ENCODE measurements at places on chromosomes 6 and 20. TPM values are rescaled to one million over a fixed set of nuclear protein-coding genes. Genes with fewer than 3 reads are reported as not detected.

- peaks cover 9% of the 10 kb centered on the region for H3K4me1 ChIP-seq
- H3K27me3 ChIP-seq, result no peaks in the 10 kb centered on the region
- H3K27ac ChIP-seq, result no peak overlapping the region
- no peak overlapping the region for H3K4me3 ChIP-seq
- H3K36me3 ChIP-seq, result no peaks in the 10 kb centered on the region
These were observed 7.3 kb upstream of the USP45 start for GRCh38 chr6:99522531-99522930.

DNA sequence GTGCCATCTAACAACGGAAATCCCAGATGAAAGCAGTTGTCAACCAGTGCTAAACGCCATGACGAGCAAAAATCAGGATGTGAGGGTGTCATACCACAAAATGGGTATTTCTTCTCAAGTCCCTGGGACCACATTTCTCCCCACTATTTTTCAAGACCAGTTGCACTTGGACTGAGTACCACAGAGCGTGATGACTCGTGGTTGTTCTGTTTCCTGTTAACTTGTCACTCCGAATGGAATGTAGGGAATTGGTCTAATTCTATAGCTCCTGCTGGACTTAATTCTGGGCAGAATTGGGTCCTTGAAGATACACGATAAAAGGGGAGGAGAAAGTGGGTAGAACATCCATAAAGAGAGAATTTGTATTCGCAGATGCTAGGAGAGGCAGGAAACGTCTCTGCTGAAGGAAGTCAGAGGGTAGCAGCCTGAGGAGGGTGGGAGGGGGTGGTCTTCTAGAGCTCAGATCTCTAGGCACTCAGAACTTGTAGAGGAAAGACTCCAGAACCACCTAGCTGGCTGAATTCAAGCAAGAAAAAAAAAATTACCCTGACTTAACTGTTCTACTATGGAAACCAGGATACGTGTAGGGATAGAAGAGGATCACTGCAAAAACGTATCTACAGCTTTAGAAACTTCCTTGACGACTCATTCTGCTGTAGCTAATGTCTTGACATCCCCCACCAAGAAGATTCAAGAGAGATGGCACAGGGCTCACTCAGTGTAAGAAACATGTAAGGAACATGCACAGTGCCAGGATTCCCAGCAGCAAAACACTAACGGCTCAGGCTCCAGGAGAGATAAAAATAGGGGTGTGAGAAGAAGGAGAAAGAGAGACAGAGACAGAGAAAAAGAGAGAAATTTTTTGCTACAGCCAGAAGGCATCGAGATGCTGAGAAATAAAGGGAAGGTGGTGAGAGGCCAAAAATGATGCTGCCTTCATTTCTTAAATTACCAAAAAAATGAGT is 494.7 kb downstream of the CD83 start:
- no peak overlapping the region for H3K27ac ChIP-seq
- H3K36me3 ChIP-seq, result no peaks in the 10 kb centered on the region
- no peak overlapping the region for H3K4me3 ChIP-seq
- H3K4me1 ChIP-seq, result no peaks in the 10 kb centered on the region

DNA sequence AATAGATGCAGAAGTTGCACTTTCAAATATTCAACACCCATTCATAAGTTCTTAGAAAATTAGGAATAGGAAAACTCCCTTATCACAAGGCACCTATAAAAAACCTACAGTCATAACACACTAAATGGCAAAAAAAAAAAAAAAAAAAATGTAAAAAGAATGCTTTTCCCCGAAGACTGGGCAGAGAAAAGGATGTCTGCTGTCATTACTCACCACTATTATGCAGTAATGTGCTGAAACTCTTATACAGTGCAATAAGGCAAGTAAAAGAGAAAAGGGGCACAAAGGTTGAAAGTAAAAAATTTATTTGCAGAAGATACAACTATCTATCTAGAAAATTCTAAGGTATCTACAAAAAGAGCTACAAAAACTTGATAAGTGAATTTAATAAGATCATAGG is 607.8 kb upstream of the ARID1B start:
- H3K27ac ChIP-seq, result no peak overlapping the region
- H3K36me3 ChIP-seq, result no peaks in the 10 kb centered on the region
- no peaks in the 10 kb centered on the region for H3K27me3 ChIP-seq
- DNase-seq, result no peak

DNA sequence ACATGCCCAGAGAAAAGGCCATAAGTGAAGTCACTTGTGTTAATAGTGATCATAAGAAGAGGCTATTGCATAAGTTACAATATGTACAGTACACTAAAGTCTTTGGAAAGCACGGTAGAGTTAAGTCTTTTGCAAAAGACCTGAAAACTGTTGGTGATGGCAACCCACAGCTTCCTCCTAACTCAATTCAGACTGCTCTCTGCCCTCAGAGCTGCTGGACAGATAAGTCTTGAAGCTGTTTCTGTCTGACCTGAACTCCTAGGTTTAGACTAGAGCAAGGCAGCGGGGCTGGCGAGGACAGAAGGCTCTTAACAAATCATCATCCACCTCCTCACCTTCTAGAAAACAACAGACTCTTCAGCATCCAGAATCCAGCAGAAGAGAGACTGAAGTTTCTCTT is 125.4 kb downstream of the CD24 start:
- no peaks in the 10 kb centered on the region for H3K36me3 ChIP-seq
- no peaks in the 10 kb centered on the region for H3K4me1 ChIP-seq
- no peak overlapping the region for H3K27ac ChIP-seq
- DNase-seq, result no peak
- H3K4me3 ChIP-seq, result no peak overlapping the region
- no peaks in the 10 kb centered on the region for H3K27me3 ChIP-seq

DNA sequence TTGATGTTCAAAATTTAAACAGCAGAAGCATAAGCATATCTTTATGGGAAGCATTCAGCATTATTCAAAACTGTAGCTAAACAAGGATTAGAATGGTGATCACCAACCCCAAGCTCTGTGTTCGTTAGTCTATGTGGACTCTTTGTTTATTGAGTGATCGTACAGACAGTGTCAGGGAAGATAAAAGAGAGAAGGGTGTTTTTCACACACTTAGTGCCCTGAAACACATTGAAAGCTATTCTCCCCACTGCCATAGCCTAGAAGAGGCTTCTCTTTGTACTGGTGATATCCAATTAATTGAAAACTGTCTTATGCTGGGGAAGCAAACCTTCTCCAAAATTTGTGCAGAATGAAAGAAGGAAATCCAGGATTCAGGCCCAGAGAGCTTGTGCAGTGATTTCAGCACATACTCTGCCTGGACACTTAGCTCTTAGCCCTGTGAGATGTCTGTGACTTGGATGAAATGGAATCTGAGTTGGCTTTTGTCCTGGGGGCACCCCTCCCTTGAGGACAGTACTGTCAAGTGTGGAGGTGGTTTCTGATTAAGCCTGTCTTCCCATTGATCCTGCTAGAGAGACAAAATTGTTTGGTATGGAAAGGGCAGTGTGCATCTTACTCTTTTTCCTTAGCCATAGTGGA is 125.7 kb upstream of the MTHFD1L start:
- no peaks in the 10 kb centered on the region for H3K27me3 ChIP-seq
- H3K27ac ChIP-seq, result no peak overlapping the region
- H3K4me3 ChIP-seq, result no peak overlapping the region
- H3K4me1 ChIP-seq, result no peaks in the 10 kb centered on the region
- no peaks in the 10 kb centered on the region for H3K36me3 ChIP-seq
- no peak for DNase-seq

GRCh38 chr6:151176911-151177770 is 62.6 kb upstream of the AKAP12 start:
- no peaks in the 10 kb centered on the region for H3K27me3 ChIP-seq
- H3K4me1 ChIP-seq, result no peaks in the 10 kb centered on the region
- H3K27ac ChIP-seq, result no peak overlapping the region
- H3K36me3 ChIP-seq, result no peaks in the 10 kb centered on the region
- DNase-seq, result no peak
- H3K4me3 ChIP-seq, result no peak overlapping the region

DNA sequence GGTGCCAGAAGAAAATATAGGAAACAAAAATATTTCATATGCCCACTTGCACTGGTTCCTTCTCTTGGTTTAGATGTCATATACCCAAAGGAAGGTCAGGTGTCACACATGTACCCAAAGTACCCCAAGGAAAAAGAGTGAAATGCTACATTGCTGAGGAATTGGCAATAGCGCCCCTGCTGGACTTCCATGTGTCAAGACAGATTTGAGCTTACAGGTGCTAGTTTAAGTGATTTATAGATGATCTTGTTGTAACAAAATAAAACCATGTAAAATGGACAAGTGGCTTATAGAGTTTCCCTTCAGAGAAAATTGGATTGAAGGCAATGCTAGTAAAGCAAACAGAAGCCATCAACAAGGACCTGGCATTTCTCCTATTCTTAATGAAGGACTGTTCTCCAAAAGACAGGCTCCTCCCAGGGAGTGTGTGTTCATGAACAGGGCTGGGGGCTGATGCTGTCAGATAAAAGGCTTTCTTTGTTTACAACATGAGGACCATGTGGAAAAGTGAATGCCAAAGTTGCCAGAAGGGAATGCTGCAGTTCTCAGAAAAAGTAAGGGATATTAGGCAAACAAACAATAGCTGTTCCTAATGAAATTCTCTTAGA is 64.3 kb upstream of the PAK5 start:
- no peak overlapping the region for H3K27ac ChIP-seq
- no peaks in the 10 kb centered on the region for H3K36me3 ChIP-seq
- no peaks in the 10 kb centered on the region for H3K27me3 ChIP-seq
- no peak overlapping the region for H3K4me3 ChIP-seq
- no peak for DNase-seq

GRCh38 chr20:8293750-8294149 is 161.7 kb downstream of the PLCB1 start:
- H3K4me1 ChIP-seq, result peaks cover 6% of the 10 kb centered on the region
- no peak for DNase-seq
- no peak overlapping the region for H3K4me3 ChIP-seq

DNA sequence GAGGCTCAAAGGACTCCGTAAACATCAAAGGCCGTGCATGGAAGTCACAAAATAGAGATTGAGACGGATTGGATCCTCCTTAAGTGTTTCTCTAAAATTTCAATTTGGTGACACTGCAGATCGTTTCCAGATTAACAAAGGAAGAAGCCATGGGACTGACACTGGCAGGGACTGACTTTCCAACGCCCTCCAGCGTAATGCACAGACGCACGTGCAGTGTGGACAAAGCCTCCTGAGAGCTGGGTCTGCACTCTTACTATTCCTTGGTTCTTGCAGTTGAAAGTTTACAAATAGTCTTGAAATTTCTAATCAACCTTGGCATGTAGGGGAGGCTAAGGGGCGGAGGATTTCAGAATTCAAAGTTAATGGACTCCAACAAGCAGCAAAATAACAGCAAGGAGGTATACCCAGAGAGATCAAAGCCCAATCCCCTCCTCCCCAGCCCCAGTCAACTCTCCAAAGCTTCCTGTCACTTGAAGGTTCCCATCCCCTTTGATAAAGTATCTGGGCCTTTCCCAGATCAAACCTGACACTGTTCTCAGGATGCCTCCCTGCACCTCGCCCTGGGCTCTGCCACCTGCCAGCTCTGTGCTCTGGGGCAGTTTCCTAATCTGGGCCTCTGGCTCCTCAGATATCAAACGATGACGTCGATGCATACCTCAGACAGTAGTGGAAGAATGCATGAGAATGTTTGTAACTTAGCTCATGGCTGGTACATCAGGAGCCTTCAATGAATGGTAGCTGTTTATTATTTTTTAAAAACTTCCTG is 106.5 kb upstream of the TRAF3IP2 start:
- H3K4me1 ChIP-seq, result peaks cover 26% of the 10 kb centered on the region
- H3K4me3 ChIP-seq, result no peak overlapping the region
- peak; percentile 56 for DNase-seq
- no peaks in the 10 kb centered on the region for H3K36me3 ChIP-seq
- H3K27me3 ChIP-seq, result no peaks in the 10 kb centered on the region

- H3K27me3 ChIP-seq, result no peaks in the 10 kb centered on the region
- peak overlapping the region; percentile 41 for H3K27ac ChIP-seq
- no peaks in the 10 kb centered on the region for H3K36me3 ChIP-seq
- H3K4me3 ChIP-seq, result no peak overlapping the region
- peaks cover 42% of the 10 kb centered on the region for H3K4me1 ChIP-seq
These were observed 125.0 kb upstream of the HDGFL1 start for GRCh38 chr6:22444330-22444729.

GRCh38 chr20:56978475-56978874 is 288.0 kb downstream of the BMP7 start:
- H3K4me3 ChIP-seq, result no peak overlapping the region
- peaks cover 5% of the 10 kb centered on the region for H3K27me3 ChIP-seq
- no peaks in the 10 kb centered on the region for H3K36me3 ChIP-seq
- H3K4me1 ChIP-seq, result no peaks in the 10 kb centered on the region
- no peak overlapping the region for H3K27ac ChIP-seq
- DNase-seq, result no peak

The VSTM2L gene
- 0.10 TPM for polyA plus RNA-seq

The RAET1L gene
- polyA plus RNA-seq, result 0.06 TPM

The ASIP gene
- polyA plus RNA-seq, result 0.40 TPM

The ARG1 gene
- 0.09 TPM for polyA plus RNA-seq

All from psoas muscle (tissue), 8 donors.